Left kidney (tissue), 8 donors: ENCODE measurements at places on chromosomes 2 and 18.

DNA sequence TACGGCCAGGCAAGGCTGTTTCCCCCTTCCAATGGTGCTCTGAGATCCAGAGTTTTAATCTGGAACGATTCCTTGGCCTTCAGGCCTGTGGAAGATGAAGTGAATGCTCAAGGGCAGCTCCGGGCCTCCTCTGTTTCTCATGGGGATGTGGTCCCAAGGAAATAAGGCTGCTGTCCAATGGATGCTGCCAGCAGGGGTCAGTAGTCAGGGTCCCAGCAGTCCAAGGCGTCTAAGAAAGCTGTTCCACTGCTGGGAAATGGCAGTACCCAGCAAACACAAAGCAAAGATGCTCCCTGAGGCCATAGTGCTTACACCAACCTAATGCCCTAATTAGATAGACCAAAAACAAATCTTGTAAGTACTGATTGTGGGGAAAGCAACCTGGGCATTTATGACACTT is 12.5 kb downstream of the NMS start:
- DNase-seq, result no peak

GRCh38 chr2:197515315-197515738 is 539 bp upstream of the MOB4 start:
- peak; percentile 34 for DNase-seq

- DNase-seq, result peak; percentile 57
Measured at GRCh38 chr2:175111200-175111657, 56.8 kb downstream of the ATF2 start.

- DNase-seq, result no peak
Measured at GRCh38 chr2:125756431-125756830, 899.5 kb upstream of the GYPC start.
